ENCODE measurements at places on chromosomes 12 and 14.

DNA sequence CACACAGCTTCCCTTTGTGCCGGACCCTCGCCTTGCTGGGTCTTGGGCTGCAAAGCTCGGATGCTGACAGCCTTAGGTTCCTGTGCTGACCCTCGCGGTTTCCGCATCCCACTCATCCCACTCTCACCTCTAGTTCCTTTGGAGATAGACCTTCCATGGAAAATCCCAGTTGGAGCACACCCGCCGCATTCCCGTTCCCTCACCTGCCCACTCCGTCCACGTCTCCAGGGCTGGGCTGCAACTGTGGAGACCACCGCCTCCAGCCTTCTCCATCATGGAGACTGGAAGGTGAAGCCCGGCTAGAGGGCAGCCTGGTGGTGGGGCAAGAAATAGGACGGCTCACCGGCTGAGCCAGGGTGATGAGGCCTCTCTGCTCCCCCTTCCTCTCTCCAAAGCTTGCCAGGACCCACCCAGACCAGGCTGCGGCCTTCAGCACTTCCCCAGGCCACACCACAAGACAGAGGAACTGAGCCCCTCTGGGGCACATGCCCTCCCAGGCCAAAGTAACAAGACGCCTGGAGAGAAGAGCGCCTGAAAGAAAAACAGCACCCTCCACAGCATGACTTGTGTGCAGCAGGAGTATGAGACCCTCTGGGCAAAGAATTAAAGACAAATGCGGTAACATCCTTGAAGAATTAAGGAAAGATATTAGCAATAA is 15.0 kb downstream of the TMEM121 start:
- DNase-seq, result no peak

- no peak for DNase-seq
These were observed 32.7 kb downstream of the DEPDC4 start for GRCh38 chr12:100234166-100234565.

GRCh38 chr12:130879781-130880389 is 8.0 kb downstream of the RAN start:
- DNase-seq, result no peak

- DNase-seq, result no peak
These were observed 8.5 kb downstream of the COQ6 start for GRCh38 chr14:73958591-73958990.

DNA sequence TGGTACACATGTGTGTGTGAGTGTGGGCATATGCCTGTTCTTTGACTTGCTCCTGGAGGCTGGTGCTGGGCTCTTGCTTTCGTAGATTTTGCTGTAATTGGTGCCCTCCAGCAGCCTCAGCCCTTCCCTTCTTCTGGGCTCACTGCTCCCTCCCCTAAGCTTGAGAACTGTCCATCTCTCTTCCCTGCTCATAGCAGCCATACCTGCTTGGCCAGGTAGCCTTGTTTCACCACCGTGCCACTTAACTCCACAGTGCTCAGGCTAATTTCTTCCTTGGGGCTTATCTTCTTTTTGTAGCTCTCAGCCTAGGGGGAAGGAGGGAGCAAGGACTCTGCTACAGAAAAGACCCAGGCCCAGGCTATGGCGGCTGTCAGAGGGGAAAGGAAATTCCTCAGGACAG is 19.8 kb downstream of the PLEK2 start:
- DNase-seq, result no peak

DNA sequence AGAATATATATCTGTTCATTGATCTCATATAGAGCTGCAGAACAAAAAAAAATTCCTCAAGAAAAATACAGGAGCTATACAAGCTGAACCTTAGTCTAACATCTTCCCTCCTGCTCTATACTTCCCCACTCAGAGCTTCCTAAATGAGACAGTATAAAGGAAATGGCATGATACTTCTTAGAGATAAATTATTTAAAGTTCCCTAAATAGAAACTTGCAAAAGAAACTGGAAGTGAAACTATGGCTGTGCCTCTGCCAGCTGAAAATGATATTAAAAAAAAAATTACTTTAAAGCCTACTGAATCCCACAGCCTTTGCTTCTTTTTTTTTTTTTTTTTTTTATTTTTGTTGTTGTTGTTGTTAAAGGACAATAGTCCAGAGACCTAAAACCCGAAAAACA is 11.6 kb upstream of the NEK9 start:
- no peak for DNase-seq

DNA sequence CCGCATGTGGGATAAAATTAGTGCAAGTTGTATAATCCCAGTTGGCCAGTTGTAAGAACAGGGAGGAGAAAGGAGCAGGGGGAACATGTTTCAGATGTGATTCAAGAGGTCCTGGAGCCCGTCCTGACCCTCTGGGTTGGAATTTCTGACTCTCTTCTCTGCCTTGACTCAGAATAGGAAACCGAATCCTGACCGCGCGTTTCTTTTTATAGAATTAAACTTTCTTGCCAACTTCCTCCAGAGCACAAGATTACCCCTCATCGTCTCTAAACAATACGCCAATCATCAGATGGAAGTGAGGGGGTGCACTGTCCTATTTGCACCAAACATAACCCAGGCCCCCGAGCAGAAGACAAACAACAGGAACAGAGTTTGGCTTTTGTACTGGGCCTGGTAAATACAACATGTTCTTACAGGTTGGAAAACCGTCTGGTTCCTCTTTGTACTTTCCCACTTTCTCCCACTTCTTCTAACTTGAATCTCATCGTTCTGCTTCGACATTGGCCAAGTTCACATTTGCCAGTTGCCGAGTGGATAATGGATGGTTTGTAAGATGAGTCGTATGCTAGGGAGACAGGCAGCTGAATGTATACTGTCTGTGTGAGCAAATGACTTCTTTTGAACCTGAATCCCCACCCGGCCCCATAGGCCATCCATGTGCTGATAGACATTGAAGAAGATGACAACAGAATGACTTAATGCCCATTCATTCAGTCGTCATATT is 42.6 kb upstream of the MED13L start:
- no peak for DNase-seq

- DNase-seq, result no peak
These were observed 28.6 kb upstream of the BTBD6 start for GRCh38 chr14:105219753-105220152.

DNA sequence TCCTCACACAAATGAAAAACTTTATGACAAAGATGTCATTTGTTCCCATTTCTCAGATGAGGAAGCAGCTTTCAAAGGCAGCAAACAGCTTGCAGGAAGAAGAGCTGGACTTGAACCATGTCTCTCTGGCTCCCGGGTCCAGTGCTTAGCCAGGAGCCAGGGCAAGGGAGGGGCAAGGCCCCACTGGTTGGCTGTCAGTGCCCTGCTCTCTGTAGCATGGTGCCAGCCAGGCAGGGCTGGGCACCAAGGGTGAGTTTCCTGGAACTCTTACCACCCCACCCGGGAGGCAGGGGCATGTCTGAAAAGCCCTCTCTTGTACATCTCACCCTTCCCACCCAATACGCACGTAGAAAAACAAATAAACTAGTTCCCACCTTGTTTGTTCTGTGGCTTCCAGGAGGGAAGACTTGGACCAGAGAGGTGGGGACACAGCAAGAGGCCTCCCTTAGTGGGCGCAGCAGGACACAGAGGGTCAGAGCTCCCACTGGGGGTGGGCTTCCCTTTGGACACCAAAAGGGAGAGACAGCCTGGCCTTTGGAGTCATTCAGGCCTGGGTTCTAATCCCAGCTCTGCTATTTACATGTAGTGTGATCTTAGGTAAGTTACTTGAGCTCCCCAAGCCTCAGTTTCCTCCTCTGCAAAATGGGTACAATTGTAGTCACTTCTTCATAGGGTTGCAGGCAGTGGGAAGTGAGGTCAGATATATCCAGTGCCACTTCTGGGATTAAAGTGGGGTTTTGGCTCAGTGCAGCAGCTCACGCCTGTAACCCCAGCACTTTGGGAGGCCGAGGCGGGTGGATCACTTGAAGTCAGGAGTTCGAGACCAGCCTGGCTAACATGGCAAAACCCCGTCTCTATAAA is 17.2 kb downstream of the TRPV4 start:
- no peak for DNase-seq

DNA sequence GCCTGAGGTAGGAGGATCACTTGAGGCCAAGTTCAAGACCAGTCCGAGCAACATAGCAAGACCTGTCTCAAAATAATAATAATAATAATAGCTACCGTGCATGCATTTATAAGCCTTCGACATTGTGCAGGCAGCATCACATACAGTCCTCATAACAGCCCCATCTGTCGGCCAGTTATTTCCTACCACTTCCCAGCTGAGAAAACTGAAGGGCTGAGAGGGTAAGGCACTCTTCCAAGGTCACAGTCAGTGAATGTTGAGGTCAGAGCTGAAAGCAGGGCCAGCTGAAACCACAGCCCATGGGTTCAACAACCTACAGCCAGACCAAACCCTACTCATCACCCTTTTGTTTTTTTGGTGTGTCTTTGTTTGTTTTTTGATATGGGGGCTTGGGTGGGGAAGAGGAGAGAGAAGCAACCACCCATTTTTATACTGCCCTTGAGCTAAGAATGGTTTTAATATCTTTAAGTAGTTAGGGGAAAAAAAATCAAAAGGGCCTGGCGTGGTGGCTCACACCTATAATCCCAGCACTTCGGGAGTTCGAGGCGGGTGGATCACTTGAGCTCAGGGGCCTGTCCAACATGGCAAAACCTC is 16.8 kb upstream of the ITPK1 start:
- no peak for DNase-seq

DNA sequence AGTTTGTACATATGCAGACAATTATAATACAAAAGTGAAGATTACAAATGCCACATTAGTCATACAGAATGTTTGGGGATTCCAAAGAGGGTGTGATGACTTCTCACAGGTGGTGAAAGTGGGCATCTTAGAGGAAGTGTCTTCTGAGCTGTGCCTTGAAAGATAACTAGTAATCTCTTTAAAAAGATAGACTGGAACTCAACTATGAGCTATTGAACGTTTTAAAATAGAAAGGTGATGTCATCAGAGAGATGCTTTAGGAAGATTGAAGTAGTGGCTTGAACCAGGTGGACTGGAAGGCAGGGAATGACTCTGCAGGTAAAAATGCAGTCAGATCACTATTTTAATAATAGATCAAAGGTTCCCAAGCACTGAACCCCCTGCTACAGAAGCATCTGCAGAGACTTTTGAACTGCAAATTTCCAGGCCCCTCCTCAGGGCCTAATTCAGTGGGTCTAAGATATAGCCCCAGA is 50.3 kb downstream of the SYT1 start:
- no peak for DNase-seq

- no peak for DNase-seq
These were observed 326.1 kb downstream of the NAV3 start for GRCh38 chr12:78156751-78157150.
